Anterior cingulate cortex (tissue), 58 donors: ENCODE measurements at places on chromosomes 3 and 15.
A peak's percentile ranks its signal among the peaks of the same experiment; 100 is the strongest.

- no peak for DNase-seq
Measured at GRCh38 chr3:9713142-9713541, 9.5 kb downstream of the CPNE9 start.

DNA sequence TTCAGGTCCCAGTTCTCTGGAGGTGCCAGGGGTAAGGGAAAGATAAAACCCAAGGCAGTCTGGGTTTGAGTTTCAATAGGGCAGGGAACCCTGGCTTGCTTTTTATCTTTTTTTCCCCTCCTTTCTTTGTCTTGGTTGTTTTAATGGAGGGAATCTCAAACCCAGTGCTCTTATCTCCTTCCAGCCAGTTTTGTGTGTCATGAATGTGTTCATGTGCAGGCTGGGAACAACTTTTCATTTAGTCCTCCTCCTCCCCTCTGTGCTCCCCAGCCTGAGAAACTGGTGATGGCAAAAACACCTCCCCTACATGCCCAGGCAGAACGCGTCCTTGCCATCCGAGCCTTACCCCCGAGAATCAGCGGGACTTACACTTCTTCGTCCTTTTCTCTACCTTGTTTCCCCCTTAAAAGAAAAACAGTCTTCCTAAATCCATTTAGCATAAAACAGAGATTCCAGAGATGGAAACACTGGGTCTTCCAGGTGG is 10.9 kb downstream of the SEMA3G start:
- DNase-seq: no peak

DNA sequence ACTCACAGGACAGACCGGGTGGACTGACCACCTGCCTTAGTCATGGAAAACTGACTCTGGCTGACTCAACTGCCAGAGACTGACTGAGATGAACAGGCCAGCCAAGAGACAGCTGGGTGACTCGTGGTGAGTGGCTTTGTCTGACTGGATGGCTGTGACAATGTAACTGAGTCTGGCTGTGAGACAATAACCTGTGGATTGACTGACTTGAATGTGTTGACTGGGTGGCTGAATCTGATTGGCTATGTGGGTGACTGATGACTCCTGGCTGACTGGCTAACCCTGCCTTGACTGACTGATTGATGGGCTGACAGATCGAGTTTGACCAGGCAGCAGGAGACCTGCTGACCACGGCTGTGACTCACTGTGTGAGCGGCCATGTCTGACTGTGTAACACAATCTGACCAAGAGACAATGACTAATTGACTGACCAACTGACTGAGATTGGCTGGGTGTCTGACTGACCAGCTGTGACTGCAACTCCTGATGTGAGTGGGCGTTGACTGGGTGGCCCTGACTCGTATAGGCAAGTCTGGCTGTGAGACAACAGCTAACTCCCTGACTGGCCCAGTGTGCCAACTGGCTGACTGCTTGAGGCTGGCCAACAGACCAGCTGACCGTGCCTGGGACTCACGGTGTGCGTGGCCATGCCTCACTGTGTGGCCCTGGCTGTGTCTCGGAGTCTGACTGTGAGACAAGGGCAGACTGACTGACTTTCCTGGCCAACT is 509.1 kb downstream of the SHQ1 start:
- DNase-seq: no peak

DNA sequence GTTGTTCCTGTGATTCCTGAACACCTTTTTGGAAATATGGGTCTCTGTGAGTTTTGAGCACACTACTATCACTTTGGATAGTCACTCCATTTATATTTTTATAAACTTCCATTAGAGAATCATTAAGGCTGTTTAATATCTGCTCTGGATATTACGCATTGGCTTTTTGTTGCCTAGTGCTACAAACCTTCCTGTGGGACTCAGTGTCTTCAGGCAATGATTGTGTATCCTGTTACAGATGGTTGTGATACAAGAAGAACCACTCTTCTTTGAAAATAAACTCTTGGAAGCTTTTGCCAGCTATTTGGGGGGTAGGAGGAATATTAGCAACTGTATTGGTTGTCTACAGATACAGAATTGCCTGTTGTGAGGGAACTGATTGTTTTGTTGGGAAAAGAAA is 15.6 kb downstream of the GCSAM start:
- no peak for DNase-seq

DNA sequence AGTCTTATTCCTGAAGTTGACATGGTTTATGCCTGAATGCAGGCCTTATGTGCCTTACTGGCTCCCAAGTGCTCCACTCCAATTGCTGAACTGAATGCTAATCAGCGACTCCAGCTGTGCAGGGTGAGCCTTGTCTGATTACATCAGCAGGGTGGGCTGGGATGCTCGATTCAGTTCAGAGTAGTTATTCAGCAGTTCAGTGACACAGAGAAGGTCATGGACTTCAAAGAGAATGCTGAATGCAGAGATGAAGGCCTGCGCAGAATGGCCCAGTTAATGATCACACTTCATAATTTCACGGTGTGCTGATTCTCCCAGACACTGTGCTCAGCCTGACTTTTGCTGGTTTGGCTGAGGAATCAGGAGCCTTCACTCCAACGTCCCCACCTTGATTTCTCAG is 63.6 kb downstream of the CLDN1 start:
- no peak for DNase-seq

DNA sequence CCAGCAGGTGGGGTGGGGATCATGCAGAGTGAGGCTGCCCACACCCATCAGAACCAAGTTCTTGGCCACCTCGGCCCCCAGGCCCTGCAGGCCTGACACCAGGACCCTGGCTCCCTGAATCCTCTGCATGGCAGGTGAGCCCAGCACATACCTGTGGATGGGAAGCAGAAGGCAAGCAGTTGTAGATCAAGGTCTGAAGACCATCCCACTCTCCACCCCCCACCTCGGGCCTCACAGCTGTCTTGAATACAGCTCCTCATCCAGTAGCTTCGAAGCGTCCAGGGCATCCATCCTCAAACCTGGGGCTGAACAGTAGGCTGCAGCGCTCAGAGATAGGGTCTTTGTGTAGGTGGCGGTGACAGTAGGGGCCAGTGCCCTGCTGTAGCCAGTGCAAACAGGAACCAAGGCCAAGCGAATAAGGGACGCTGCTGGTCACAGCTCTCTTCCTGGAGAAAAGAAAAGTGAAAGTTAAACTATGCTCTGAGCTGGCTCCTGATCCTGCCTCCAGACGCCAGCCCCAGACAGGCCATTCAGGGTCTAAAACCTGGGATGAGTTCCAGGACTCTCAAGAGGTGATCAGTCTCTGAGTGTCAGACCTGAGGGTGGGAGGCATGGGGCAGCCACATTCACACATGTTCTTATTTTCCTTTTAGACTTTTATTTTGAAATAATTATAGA is at the start of gene UBA7:
Gene UBA7 (minus strand): TSS at position 457 of the 678 bp plus-strand sequence. CDS start 166 bp downstream, at position 291.
- DNase-seq: no peak

DNA sequence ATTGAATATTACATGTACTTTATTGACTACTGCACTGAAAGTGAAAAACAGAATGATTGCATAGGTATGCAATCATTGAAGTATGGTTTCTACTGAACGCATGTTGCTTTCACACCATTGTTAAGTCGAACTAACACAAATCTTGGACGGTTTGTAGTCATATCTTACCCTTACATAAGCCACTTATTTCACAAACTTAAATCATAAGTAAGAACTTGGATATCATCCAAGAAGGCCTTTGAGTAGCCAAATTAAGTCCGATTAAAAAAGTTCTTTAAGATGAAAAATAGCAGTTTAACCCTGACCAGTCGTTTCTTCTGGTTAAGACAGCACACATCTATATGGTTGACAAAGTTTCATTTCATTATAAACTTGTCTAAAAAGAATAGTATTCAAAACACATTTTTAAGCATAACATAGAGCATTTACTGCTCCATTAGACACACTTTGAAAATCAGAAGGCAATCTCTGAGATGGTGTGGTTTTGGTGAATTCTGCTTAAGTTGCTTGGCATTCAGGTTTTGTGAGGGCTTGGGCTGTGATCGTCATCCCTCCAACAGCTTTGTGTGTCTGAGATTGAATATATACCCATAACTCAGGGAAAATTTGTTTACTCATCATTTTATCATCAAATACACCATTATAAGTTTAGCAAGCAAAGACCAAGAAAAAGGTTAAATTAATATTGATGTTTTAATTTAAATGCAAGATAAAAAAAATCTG is 92.2 kb downstream of the NFKBIZ start:
- no peak for DNase-seq

DNA sequence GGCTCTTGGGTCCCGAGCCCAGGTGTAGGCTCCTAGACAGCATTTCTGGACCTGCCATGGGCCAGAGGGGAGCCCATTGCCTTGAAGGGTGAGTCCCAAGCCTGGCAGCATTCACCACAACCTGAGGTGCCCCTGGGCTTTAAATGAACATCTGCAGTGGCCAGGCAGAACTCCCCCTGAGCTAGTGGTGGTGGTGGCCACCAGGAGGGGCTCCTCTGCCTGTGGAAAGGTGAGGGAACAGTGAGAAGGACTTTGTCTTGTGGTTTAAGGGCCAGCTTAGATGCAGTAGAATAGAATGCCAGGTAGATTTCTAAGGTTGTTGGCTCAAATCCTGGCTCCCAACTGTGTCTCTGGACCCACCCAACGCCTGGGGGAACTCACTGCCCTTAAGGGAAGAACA is 55.6 kb downstream of the CASR start:
- no peak for DNase-seq

- peak; percentile 10 for DNase-seq
Measured at GRCh38 chr3:13452490-13453335, 27.4 kb upstream of the HDAC11 start.

- DNase-seq: no peak
Measured at GRCh38 chr15:48143856-48144255, 23.1 kb downstream of the SLC24A5 start.
